Cardiac muscle cell (in vitro differentiated cells and primary cell): ENCODE measurements at places on chromosomes 7 and 10. TPM values are rescaled to one million over a fixed set of nuclear protein-coding genes. Genes with fewer than 3 reads are reported as not detected.

PPP1R3C gene
- 52.1 and 81.4 TPM in 2 replicates for polyA plus RNA-seq

SPDYE6 gene
- polyA plus RNA-seq: 2.2 and 2.4 TPM in 2 replicates

SUN3 gene
- 0.43 and 1.7 TPM in 2 replicates for polyA plus RNA-seq

RSPH10B2 gene
- polyA plus RNA-seq: not detected in 2 replicates

NPTX2 gene
- polyA plus RNA-seq: 0.10 TPM in 1 of 2 replicates, not detected in the other

IFIT1 gene
- 24.4 and 32.8 TPM in 2 replicates for polyA plus RNA-seq

MCM7 gene
- polyA plus RNA-seq: 77.2 and 105 TPM in 2 replicates

ZNF804B gene
- not detected in 2 replicates for polyA plus RNA-seq

ACBD7 gene
- 1.2 and 2.1 TPM in 2 replicates for polyA plus RNA-seq

SHLD2 gene
- 14.1 and 21.2 TPM in 2 replicates for polyA plus RNA-seq

HOXA1 gene
- polyA plus RNA-seq: 0.07 TPM in 1 of 2 replicates, not detected in the other

C10orf143 gene
- polyA plus RNA-seq: 1.5 and 5.7 TPM in 2 replicates

PIK3AP1 gene
- 1.1 and 1.3 TPM in 2 replicates for polyA plus RNA-seq

ZFAND2A gene
- polyA plus RNA-seq: 22.4 and 24.6 TPM in 2 replicates

CPVL gene
- polyA plus RNA-seq: 75.3 and 95.2 TPM in 2 replicates

ANKRD7 gene
- polyA plus RNA-seq: not detected in 2 replicates

NPC1L1 gene
- polyA plus RNA-seq: not detected in 2 replicates

MGAM2 gene
- polyA plus RNA-seq: not detected in 2 replicates

RTKN2 gene
- 1.1 and 5.3 TPM in 2 replicates for polyA plus RNA-seq

TRIM74 gene
- polyA plus RNA-seq: 3.1 and 5.1 TPM in 2 replicates

C10orf62 gene
- not detected in 2 replicates for polyA plus RNA-seq

OR2A14 gene
- polyA plus RNA-seq: not detected in 2 replicates

SPACDR gene
- 0.79 and 1.2 TPM in 2 replicates for polyA plus RNA-seq

IDI2 gene
- polyA plus RNA-seq: 0.20 TPM in 1 of 2 replicates, not detected in the other

HOXA5 gene
- not detected in 2 replicates for polyA plus RNA-seq

CHST3 gene
- 1.9 and 4.8 TPM in 2 replicates for polyA plus RNA-seq

CAV1 gene
- polyA plus RNA-seq: 1.8 and 3.2 TPM in 2 replicates

TAS2R5 gene
- polyA plus RNA-seq: 0.12 and 1.2 TPM in 2 replicates

HABP2 gene
- 0.06 TPM in 1 of 2 replicates, not detected in the other for polyA plus RNA-seq

HTRA1 gene
- 226 and 289 TPM in 2 replicates for polyA plus RNA-seq

TRPV6 gene
- polyA plus RNA-seq: not detected in 2 replicates

CDK14 gene
- 23.1 and 27.9 TPM in 2 replicates for polyA plus RNA-seq

DPP6 gene
- polyA plus RNA-seq: not detected in 2 replicates

CALML5 gene
- not detected in 2 replicates for polyA plus RNA-seq

CYP3A7 gene
- 0.14 and 0.51 TPM in 2 replicates for polyA plus RNA-seq

CCL24 gene
- not detected in 2 replicates for polyA plus RNA-seq

NCAPG2 gene
- 10.8 and 21.0 TPM in 2 replicates for polyA plus RNA-seq

PTPN12 gene
- 13.4 and 24.1 TPM in 2 replicates for polyA plus RNA-seq

ADCYAP1R1 gene
- 0.49 and 0.52 TPM in 2 replicates for polyA plus RNA-seq

TUBAL3 gene
- polyA plus RNA-seq: not detected in 2 replicates

OR6V1 gene
- polyA plus RNA-seq: not detected in 2 replicates

LIPF gene
- polyA plus RNA-seq: not detected in 2 replicates
